NCI-H1092 treated with DMSO at 0.1 percent for 48 hours (cell line): ENCODE measurements at places on chromosomes 11 and 22.

DNA sequence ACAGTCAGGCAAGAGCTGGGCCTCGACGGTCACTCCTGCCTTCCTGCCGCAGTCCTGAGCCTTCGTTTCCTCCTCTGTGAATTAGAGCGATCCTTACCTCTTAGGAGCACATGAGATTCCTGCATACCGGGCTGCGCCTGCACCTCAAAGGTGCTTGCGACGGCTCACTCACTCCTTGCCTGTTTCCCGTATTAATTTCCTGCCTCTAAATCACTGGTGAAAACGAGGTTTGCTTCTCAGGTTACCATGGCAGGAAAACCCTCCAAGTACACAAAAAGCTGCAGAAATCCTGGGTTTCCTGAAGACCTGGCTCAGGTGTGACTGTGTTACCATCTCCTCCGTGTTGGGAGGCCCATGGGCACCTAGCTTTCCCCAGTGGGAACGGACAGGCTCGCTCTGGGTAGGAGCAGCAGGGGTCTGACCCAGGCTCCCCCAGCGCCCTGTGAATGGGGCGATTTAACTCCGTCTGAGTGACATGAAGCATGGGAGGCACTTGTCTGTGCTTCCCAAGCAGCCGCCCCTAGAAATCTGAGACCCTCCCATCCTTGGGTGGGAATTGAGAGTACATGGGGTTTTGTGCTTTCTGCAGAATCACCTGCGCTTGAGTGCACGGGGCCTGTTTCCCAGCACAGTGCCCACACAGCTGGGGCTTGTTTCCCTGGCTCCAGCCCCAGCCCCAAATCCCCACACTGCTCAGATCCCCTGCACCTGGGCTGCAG is 64.8 kb downstream of the PHF21B start:
- DNase-seq: no peak

DNA sequence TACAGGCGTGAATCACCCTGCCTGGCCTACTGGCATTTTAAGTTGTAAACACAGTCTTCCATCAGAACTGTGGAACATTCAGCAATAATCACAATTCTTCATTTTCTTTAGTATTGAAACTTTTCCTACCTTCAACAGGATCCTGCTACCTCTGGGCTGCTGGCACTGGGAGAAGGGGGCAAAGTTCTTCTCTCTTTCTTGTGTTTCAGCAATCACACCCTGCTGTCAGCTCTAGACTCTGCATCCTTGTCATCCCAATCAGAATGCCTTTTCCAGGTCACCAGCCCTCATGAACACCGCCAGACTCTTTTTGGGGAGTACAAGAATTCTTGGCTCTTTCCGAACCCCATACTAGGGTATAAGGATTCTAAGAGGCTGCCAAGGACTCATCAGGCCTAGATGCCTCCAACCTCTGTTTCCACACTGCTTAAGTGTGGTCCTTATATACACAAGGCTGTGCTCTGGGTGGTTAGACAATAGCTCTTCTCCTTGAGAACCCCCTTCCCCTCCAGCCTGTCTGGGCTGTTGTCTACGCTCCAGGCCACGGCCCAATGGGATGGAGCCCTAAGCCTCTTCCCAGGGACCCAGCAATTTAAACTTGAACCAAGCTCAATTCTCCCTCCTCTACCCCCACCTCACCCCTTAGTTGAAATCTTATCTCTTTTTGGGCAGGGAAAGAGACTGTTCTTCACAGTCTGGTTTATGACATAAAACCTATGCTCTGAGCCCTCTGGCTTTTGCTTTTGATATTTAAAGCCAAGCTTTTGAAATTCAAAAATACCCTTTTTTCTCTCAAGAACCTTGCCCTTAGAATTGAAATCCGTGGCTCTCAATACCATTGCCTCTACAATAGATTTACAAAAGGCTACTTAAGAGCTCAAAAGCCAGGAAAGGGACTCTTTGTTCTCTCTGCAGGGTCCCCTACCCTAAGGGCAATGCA is 327.4 kb downstream of the BUD13 start:
- no peak for DNase-seq

DNA sequence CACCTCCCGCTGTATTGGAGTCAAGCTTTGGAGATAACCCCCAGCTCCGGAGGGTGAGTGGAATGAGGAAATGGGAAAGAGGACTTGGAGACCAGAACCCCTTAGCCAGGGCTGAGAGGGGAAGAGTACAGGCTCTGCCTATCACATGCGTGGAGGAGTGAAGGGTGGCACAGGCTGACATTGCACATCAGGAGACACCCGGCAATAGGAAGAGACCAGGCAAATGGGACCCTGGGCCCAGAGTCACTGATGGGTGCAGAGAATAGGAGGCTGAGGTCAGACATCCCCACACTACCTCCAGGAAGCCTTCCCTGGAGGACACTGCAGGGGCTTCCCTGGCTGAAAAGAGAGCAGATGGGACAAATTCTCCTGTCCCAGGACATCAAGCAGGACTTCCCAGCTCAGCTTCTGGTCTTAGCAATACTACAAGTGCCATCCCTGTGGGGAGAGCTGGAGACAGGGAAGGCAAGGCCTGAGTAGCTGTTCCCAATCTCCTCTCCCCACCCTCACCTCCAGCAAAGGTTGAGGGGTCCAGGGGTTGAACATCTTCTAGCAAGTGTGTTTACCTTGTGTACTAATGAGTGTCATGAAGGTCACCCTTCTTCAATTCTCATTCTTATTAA is 160.7 kb downstream of the BUD13 start:
- DNase-seq: no peak

GRCh38 chr11:106051103-106051502 is 26.0 kb downstream of the KBTBD3 start:
- DNase-seq: no peak

- DNase-seq: no peak
Observed at GRCh38 chr11:23730307-23730998, 766.4 kb upstream of the LUZP2 start.

- DNase-seq: no peak
Observed at GRCh38 chr11:87972133-87972532, 203.1 kb downstream of the RAB38 start.

GRCh38 chr11:117045196-117045595 is 53.0 kb downstream of the SIK3 start:
- no peak for DNase-seq

DNA sequence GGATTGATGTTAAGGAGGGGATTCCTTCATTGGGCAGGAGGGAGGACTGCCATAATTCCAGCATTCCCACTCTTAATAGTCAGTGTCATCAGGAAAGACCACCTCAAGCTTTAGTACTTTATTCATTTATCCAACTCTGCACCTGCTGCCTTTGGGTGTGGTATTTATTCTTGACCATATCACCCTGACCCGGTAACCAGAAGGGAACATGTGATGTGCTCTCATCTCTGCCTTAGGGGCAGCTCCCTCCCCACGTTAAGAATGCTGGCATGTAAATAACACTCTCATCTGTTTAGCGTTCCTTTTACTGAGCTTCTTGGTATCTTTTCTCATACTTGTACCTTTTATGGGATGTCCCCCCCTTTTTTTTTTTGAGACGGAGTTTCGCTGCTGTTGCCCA is 7.7 kb downstream of the CAT start:
- DNase-seq: no peak
